ENCODE measurements at places on chromosomes 1 and 21.
A peak's percentile ranks its signal among the peaks of the same experiment; 100 is the strongest.

GRCh38 chr1:177035586-177035985 is 128.9 kb downstream of the ASTN1 start:
- DNase-seq = no peak

GRCh38 chr1:19398309-19398760 is 86.2 kb downstream of the SLC66A1 start:
- peak; percentile 95 for DNase-seq

GRCh38 chr1:11634365-11635192 is 19.6 kb downstream of the FBXO2 start:
- DNase-seq = no peak

DNA sequence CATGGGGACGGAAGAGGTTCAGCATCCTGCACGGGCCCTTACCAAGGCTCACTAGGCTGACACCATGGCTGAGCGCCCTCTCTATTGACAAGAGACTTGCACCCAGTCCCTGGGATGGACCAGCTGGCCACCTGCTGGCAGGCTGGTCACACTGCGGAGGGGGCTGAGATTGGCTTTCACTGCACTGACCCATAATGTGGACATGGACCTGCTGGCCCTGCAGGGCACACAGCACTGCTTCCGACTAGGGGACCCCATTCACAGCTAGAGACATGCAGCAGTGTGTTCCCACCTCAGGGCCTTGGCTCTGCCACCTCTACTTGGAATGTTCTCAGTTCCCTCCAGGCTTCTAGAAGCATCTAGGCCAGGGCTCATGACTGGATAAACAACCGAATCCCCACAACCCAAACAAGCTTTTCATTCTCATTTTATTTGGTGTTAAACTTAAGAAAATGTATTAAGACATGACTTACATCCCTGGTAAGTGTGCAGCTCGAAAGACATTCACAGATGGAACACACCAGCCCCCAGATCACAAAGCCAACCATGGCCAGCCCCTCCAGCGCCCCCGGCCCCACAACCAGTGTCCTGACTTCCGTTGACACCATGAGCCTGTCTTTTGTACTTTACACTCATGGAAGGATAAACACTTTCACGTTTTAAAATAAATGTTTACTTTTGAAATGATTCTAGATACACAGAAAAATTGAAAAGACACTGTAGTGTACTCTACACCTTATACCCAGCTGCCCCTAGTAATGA is 9.3 kb upstream of the SRARP start:
- DNase-seq = peak; percentile 61

- no peak for DNase-seq
These were observed 599.1 kb downstream of the NPHP4 start for GRCh38 chr1:5393146-5393545.

- DNase-seq = peak; percentile 92
These were observed 49.6 kb downstream of the OSBPL9 start for GRCh38 chr1:51666478-51666877.

DNA sequence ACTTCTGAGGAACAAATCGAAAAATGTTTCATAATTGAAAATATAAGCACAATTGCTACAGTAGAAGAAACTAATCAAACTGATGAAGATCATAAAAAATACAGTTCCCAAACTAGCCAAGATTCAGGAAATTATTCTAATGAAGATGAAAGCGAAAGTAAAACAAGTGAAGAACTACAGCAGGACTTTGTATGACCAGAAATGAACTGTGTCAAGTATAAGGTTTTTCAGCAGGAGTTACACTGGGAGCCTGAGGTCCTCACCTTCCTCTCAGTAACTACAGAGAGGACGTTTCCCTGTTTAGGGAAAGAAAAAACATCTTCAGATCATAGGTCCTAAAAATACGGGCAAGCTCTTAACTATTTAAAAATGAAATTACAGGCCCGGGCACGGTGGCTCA is 30.6 kb downstream of the IFNAR1 start:
- DNase-seq = no peak

- no peak for DNase-seq
These were observed 111.8 kb downstream of the OSBPL9 start for GRCh38 chr1:51728611-51729155.
